Stimulated activated CD8-positive, alpha-beta memory T cell treated with anti-CD3 and anti-CD28 coated beads, Interleukin-7, amount 100 ng/mL, for 1 hour (primary cell): ENCODE measurements at places on chromosomes 5 and 9.

DNA sequence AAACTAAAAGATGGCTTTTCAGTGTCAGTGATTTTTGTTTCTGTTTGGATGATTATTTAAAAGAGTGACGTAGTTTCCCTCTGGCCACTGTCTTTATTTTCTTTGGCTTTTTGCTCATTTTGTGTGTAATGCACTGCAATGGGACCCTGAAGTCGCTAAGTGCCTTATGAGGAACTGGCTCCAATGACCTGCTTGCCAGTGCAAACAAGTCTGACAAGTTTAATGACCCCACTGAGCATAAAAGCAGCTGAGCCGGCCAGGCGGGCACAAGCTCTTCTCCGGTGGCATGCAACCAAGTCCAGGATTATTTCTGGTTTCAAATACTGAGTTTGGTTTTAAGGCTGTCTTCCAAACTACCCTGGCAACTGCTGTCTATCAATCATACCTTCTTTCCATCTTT, 15.6 kb upstream of the GNA14 start:
- DNase-seq = no peak

- no peak for DNase-seq
These were observed 11.6 kb upstream of the PRR16 start for GRCh38 chr5:120452471-120452870.

DNA sequence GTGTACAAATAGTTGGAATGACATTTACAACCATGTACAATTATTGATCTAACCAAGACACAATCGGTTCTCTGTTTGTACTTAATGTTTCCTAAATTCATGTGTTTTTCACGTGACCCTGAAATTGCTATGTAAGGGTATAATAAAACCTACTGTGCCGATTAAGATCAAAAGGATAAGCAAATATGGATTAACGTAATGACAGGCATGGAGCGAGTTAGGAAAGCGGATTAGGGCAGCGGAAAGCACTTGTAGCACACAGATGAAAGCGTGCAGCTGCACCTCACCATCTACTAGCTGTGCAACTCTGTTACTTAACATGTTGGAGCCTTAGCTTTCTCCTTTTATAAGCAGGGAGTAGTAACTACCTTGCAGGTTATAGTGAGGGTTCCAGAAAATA, 38.3 kb upstream of the ZFYVE16 start:
- no peak for DNase-seq

DNA sequence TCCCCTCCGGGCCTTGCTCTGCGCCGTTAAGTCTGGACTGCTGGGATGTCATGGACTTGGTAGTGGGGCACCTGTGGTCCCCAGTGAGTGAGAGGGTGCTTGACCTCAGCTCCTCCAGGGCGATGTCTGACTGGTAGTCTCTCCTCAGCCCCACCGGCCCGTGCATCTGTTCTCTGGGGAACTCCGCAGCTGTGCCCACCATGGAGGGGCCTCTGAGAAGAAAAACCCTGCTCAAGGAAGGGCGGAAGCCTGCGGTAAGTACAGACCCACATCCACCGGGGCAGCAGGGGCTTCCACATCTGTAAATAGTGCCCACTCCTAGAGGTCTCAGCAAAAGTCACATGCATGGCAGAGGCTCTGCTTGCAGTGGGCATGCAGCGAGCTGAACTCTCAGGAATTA, 52.6 kb upstream of the GARNL3 start:
- DNase-seq = no peak
